ENCODE measurements at places on chromosomes 2 and 18.

DNA sequence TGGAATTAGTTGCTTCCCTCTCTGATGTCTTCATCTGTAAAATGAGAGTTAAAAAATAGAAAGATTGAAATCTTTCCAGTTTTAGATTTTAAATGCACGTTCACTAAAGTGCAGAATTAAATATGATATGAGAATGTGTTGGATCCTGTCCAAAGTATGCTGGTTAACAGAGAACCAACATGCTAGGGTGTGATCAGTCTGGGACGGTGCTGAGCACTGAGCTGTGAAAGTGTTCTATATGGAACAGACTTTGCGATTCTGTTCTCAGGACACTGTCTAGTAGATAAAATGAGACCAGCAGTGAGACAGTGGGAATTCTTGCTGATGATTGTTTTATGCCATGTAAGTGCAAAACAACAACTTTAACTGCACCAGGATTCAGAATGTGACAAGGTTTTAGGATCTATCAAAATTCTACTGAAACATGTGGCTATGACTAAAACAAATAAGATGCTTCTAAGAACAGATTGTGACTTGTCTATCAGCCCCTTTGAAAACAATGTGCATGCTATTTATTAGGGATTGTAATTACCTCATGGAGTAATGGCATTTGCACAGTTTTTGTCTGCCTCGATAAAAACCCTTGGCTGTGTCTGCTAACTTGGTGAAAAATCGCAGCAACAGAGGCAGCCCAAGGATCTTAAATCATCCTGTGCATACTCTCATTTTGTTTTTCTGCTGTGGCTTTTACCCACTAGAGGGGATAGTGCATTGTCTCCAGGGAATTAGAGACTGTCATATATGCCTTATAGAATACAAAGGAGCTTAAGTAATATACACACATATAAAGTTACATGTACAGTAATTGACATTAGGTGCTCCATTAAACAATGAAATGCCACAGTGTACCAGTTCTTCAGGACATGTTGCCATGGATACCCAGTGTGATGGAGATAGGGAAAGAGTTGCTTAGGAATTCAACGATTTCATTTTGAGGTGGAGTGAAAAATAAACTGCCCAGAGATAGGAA is 55.1 kb downstream of the MAP3K20 start:
- DNase-seq = no peak

GRCh38 chr2:131104487-131105155 is 515 bp upstream of the PLEKHB2 start:
- DNase-seq = peak; percentile 60

GRCh38 chr2:49360407-49360767 is 206.1 kb upstream of the FSHR start:
- no peak for DNase-seq

DNA sequence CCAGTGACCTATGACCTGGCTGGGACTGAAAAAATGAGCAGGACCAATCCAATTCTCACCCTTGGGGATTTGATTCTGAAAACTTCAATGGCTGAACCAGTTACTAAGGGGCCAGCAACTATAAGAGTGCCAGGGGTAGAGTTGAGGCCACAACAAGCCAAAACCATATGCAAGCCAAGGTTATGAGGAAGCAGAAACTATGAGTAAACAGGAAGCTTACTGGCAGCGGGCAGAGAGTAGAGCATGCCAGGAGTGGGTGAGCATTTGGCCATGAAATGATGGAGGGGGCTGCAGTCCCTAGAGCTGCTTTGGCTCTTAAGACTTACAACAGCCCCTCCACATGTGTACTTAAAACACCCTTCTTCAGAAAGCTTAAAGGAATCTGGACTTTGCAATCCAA is 82.4 kb downstream of the RBMS1 start:
- peak; percentile 81 for DNase-seq

DNA sequence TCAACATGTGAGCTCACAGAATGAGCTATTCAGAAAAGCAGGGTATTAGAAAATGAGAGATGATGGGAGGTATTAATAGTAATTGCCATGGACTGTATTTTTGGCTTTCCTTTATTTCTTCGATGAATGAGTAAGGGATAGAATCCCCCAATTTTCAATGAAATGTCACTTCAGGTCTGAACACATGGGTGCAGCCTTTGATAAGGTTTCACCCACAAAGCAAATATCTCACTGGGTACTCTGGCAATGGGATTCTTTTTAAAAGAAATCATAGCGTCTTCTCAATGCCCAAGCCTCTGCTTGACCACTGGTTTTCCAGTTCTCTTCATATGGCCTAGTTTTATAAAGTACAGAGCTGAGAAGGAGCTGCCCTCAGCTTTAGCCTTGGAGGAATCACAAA is 610.5 kb upstream of the FANCL start:
- DNase-seq = no peak

GRCh38 chr2:237892478-237892877 is 33.1 kb downstream of the RAMP1 start:
- no peak for DNase-seq

GRCh38 chr18:58670404-58671110 is 708 bp upstream of the MALT1 start:
- no peak for DNase-seq

GRCh38 chr2:109275120-109276012 is 146.4 kb downstream of the SH3RF3 start:
- peak; percentile 72 for DNase-seq

DNA sequence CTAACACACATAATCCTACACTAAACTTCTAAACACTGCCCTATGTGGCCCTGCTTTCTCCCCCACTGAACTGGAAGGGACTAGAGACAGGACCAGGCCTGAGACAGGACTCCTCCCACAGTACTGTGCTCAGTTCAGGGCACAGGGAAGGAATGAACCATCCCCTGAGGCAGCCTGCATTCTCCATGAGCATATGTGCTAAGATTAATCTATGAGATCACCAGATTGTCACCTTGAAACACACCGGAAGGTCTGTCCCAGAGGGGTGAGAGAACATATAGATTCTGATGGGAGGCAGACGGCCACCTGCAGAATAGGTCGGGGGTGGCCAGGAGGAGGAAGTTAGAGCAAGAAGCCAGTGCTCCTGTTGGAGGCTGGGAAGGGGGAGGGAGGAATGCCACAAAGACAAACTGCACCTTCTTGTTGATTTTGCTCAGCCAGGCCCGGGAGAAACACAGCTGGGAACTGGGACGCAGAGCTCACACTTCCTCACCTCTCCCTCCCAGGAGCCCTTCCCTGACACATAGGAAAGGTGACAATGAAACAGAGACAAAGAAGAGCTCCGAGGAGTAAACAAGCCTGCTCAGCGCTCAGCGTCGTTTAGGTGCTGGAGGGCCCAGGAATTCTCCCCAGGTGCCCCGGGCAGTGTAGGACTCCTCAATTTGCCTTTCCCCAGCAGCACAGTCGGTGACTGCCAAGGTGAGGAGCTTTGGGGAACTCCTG is 52.1 kb downstream of the ZBTB7C start:
- no peak for DNase-seq

DNA sequence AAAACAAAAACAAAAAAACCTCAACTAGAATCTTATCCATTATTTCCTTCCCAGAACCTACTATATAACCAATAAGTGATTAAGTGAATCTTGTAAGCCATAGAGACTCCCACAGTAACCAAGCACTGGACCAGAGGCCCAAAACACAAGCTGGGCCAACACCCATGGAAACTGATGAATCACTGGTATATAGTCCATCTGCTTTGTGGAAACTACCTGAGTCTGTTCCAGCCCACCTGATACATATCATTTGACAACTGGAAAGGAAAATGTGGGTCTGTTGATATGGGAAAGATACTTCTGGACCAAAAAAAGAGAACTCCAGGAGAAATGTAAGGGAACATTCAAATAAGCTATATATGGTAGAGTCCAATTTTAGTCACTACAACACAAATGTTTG is 252.8 kb downstream of the MREG start:
- no peak for DNase-seq

DNA sequence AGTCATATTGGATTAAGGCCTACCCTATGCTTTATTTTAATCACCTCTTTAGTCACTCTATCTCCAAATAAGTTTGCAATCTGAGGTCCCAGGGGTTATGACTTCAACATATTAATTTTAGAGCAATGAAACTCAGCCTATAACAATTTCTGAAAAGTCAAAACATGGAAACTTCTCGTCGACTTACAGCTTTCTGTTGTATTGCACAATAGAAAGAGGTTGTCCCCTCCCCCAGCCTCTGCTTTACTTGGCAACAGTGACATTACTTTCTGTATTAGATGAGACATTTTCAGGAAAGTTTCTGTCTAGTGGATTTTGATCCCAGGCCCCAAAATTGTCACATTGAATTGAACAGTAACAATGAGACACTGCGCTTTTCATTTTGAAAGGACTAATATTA is 326.4 kb downstream of the THSD7B start:
- no peak for DNase-seq

DNA sequence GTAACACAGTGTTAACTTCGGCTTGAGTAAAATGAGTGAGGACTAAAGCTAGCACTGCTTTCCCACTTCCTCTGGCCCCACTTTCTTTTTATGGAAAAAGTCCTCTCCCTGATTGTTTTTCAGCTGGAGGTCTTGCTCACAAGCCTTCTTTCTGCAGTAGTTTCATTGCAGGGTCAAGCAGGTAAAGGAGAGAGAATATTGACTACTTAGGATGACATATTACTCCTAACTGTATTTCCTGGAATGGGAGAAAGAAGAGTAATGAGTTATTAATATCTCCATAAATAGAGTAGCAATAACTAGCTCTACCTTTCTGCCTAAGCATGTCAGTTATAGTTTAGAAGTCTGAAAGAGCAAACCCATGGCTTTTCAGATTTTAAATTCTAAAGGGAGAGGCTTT is 45.0 kb downstream of the MAP4K4 start:
- no peak for DNase-seq

GRCh38 chr2:210399440-210400041 is 77.0 kb downstream of the LANCL1 start:
- DNase-seq = peak; percentile 22

DNA sequence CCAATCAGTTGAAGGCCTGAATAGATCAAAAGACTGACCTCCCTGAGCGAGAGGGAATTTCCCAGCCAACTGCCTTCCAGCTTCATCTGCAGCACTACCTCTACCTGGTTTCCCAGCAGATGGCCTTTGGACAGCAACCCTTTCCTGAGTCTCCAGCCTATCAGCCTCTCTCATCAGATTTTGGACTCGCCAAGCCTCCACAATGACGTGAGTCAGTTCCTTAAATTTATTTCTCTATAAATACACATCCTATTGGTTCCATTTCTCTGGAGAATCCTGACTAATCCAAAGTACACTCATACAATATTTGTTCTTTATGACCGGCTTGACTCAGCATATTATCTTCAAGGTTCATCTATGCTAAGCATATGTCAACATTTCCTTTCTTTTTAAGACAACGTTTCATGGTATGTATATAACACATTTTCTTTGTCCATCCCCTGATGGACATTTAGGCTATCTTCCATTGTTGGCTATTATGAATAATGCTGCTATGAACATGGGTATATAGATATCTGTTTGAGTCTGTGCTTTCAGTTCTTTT is 294.6 kb downstream of the LRATD1 start:
- peak; percentile 17 for DNase-seq

GRCh38 chr2:37730037-37730818 is 58.8 kb upstream of the CDC42EP3 start:
- no peak for DNase-seq

DNA sequence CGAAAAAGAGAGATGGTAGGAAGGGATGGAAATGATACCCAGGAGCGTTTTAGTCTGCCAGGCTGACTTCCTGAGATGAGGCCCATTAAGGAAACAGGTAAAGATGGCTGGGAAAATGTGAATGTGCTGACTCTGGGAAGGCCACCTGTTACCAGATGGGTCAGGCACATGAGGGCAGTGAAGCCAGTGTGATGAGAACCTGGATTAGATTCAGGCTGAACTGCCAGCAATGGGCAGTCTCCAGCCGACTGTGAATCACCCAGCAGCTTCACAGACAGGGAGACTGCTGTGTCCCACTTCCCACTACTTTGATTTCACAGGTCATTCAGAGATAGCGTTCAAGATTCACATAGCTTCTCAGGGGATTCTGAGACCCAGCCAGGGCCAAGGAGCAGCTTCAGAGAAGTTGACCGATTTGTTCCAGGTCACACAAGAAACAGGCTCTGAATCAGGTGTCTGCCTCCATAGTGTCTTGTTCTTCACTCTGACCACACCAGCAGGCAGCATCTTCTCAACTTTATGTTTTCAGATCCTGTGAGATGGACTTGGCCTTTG is 26.4 kb downstream of the CAPN13 start:
- DNase-seq = no peak

DNA sequence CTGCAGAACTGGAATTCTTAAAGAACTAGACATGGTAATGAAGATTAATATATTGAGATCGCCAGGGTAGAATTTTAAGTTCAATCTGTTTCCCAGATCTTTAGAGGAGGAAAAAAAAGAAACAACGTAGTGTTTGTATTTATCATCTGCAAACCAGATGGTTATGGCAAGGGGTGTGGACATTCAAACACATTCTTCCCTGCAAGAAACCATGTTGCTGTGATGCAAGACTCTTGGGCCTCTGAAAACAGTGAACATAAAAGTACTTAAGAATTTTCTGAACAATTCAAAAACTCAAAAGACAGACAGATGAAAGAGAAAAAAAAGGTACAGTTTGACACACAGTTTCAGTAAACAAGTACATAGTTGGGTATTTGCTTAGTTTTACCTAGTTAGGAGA is 35.6 kb downstream of the COL5A2 start:
- DNase-seq = no peak

GRCh38 chr2:112256654-112257053 is 1.8 kb upstream of the ZC3H8 start:
- DNase-seq = no peak

- DNase-seq = no peak
Measured at GRCh38 chr2:149860276-149860921, 272.8 kb upstream of the MMADHC start.

DNA sequence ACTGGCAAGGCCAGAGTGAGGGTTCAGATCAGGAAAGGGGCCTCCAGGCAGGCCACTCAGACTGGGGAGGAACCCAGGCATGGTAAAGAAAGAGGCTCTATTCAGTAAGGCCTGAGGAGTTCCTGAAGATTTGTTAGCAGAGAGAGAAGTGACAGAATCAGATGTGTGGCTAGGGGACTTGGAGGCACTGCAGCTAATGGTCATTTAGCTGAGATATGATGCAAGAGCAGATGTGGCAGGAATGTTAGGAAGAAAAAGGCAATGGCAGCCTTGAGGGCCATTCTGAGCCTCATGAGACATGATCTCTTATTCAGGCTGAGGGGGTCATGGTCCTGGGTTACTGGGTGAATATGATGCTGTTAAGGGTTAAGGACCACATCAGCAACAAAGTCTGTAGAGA is 73.4 kb downstream of the CCDC93 start:
- DNase-seq = no peak

GRCh38 chr2:226760412-226761194 is 39.0 kb downstream of the IRS1 start:
- no peak for DNase-seq

- DNase-seq = peak; percentile 67
Measured at GRCh38 chr2:10331027-10331701, 28.5 kb downstream of the HPCAL1 start.
